ENCODE measurements at places on chromosomes 4 and X. TPM values are rescaled to one million over a fixed set of nuclear protein-coding genes. Genes with fewer than 3 reads are reported as not detected.

The GPRIN3 gene
- 22.9 TPM for total RNA-seq

The CCSER1 gene
- total RNA-seq, result not detected

The SSX2 gene
- not detected for total RNA-seq

The MTNR1A gene
- not detected for total RNA-seq

The CCDC110 gene
- 0.41 TPM for total RNA-seq

The ARSJ gene
- total RNA-seq, result 66.1 TPM

All from glomerular endothelial cell (primary cell).